ENCODE measurements at places on chromosomes 3 and 15. TPM values are rescaled to one million over a fixed set of nuclear protein-coding genes. Genes with fewer than 3 reads are reported as not detected.

DNA sequence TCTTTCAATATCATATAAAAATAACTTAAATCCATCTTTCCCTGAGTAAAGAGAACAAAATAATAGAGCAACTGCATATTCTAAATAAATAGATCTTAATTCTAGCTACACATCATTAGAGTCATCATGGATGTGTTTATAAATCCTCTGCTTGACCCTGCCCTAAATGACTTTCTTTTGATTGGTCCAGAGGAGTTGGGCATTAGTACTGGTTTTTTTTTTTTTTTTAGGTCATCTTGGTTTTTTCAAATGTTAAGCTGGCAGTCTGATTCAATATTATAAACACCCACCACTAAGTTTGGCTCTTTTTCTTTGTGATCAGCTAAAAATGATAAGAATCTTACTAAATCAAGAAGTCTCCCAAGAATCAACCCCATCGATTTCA lies 504.0 kb upstream of the CBLB start:
- ATAC-seq, result no peak

The ATP13A5 gene
- total RNA-seq, result 0.12 TPM

The OXSR1 gene
- 39.6 TPM for total RNA-seq

DNA sequence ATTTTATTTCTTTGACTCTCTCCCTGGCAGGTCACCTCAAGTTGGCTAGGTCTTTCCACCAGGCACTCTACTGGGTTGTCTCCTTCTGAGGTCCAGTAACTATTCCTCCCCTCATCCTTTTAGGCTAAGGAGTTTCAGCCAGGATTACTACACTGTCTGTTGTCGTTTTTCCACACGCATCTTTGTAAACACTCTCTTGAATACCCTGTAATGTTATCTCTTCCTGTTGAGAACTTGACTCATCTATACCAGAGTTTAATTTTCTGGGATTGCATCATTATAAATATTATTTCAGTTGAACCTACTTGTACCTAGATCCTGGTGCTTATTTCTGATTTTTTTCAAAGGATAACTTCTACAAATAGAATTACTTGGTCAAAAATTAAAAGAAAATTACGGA lies 138.3 kb downstream of the SQOR start:
- ATAC-seq, result no peak

DNA sequence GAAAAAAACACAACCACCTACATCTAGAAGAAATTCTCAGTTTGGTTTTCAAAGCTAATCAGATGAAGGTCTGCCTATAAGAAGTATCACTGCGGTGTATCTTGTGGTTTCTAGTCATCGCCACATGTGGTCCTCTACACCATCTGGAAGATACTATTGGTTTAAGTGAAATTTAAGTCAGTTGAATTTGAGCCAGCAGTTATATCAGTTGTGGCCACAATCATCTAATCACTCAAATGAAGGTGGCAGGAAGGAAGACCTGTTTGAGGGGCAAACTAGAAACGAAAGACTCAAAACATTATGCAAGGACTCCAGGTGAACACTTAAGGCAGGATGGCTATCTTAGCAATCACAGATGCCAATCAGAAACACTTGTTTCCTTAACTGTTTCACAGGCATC lies 48.7 kb downstream of the ETV5 start:
- ATAC-seq, result no peak

- ATAC-seq, result no peak
Measured at GRCh38 chr15:81182756-81183438, 13.8 kb upstream of the IL16 start.

The CLEC3B gene
- 3.1 TPM for total RNA-seq

- ATAC-seq, result peak; percentile 35
Measured at GRCh38 chr15:90561344-90562244, 31.9 kb downstream of the CRTC3 start.

The LRRC49 gene
- 2.7 TPM for total RNA-seq

DNA sequence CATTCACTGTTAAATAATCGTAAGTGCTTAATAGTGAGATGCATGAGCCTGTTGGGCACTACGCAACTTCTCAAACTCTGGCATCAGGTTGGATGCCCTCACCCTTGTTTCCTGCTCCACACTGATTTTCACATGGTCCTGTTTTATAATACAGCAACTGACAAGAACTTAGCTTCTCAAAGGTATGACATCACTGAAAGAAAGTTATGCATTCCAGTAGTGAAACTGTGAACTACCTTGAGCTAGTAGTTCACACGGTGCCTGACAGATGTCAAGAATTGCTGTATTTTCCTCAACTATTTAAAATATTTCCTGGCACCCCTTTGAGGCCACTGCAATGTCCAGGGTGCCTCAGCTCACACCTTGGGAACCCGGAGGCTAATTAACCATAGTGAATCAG lies 327.5 kb downstream of the RORA start:
- no peak for ATAC-seq

GRCh38 chr15:81547521-81548132 lies 173.6 kb upstream of the TMC3 start:
- no peak for ATAC-seq

The FBXW12 gene
- total RNA-seq, result not detected

GRCh38 chr3:143263852-143264513 lies 144.4 kb downstream of the CHST2 start:
- ATAC-seq, result peak; percentile 57

The C2CD4A gene
- total RNA-seq, result 0.44 TPM

DNA sequence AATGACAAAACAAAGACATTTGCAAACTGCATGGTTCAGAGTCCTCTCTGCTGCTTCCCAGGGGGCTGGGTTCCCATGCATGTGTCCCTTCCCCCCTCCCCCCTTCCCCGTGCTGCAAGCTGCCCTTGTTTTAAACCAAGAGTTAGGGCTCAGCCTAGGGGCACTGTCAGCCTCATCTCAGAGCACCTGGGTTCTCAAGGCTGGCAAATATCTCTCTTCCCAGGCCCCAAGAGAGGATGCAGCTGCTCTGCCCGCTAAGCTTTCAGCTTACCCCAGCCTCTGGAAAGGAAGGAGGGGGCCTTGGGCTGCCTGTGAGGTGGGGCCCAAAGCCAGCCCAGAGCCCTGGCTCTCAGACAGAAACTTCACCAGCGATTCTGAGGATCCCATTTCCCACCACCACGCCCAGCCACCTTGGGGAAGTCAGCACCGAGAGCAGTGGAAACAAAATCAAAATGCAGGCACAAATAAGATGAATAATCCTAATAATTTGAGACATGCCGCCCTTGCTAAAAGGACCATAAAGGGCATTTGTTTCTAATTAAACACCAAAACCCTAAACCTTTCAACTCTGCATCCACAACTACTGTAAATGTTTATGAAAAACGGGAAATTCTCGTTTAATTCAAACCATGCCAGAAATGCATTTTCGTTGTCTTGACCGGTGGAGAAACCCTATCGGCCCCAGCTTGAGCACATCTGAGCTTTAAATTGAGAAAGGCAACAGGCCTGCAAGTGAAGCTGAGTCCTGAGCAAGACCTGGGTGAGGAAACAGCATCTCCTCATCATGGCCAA lies 67.7 kb upstream of the WNT5A start:
- ATAC-seq, result no peak

The GOLGA8S gene
- 0.24 TPM for total RNA-seq

DNA sequence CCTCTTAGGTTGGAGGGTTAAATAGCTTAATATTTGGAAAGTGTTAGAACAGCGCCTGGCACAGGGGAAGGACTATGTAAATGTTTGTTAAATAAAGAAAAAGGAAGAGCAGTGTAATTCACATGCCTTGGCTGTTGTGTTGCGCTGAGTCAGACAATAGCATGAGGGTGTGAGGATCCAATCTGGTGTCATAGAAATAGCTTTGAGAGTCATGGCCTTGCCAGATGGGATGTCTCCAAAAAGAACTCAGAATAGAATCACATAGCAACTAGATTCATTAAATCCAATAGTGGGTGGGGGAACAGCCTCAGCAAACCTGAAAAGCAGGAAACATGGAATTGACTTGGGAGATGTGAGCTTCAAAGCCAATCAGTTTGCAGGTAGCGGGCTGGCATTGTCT lies 3.9 kb upstream of the RBSN start:
- ATAC-seq, result peak; percentile 58

- no peak for ATAC-seq
Measured at GRCh38 chr3:35648347-35648746, 9.0 kb downstream of the ARPP21 start.

The SOX14 gene
- not detected for total RNA-seq

- ATAC-seq, result no peak
Measured at GRCh38 chr3:168100777-168101492, 5.2 kb upstream of the GOLIM4 start.

DNA sequence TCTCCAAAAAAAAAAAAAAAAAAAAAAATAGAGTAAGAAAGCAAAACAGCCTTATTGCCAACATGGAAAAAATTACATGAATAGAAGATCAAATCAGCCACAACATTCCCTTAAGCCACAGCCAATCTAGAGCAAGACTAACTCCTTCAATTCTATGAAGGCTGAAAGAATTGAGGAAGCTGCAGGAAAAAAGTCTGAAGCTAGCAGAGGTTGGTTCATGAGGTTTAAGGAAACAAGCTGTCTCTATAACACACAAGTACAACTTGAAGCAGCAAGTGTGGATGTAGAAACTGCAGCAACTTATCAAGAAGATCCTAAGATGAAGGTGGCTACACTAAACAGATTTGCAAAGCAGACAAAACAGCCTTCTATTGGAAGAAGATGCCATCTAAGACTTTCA lies 9.3 kb downstream of the PARL start:
- no peak for ATAC-seq
